ENCODE measurements at places on chromosomes 11 and 22. TPM values are rescaled to one million over a fixed set of nuclear protein-coding genes. Genes with fewer than 3 reads are reported as not detected.

TTC12 gene
- total RNA-seq, result 12.4 TPM

POU2AF1 gene
- 0.08 TPM for total RNA-seq

ANKK1 gene
- total RNA-seq, result not detected

CARD10 gene
- total RNA-seq, result 19.1 TPM

PTPN5 gene
- total RNA-seq, result 0.90 TPM

GUCY1A2 gene
- 8.4 TPM for total RNA-seq

USP35 gene
- total RNA-seq, result 4.5 TPM

LRRC74B gene
- total RNA-seq, result not detected

ANKRD13D gene
- 25.3 TPM for total RNA-seq

RRP7A gene
- total RNA-seq, result 25.0 TPM

CHRM1 gene
- total RNA-seq, result not detected

MFRP gene
- total RNA-seq, result not detected

ABTB2 gene
- 12.4 TPM for total RNA-seq

FGF4 gene
- total RNA-seq, result not detected

DNA sequence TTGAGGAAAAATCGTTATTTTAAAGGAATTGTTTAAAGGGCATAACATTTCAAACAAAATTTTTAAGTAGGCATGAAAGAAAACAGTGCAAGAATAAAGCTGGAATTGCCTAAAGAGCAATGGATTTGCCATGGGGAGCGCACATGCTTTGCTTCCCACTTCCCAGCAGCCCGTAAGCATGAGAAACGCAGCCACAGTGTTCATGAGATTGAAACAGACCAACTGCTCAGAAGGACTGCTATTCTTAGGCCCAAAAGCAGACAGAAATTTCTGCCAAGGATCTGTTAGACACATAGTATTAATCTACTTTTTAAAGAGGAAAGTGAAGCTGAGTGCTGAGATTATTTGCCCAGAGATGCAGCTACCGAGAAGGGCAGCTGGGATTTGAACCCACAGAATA is 34.2 kb upstream of the TSKU start:
- no peak for DNase-seq

- no peak for DNase-seq
These were observed 88.0 kb downstream of the ZBTB16 start for GRCh38 chr11:114147375-114148012.

DNA sequence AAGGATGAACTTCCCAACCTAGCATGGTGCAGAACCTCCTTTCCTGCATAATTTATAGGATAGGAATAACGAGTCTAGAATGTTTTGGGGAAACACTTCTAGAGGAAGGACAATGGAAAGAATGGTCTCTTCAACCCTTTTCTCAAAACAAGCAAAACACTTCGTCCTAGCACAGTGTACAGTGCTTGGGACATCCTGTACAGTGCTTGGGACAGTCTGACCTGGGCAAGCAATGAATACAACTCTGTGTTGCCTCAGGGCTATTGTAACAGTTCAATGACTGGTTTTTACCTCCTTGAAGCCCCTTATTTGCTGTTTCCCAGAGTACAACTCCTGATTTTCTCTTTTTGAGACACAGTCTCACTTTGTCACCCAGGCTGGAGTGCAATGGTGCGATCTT is 1.6 kb upstream of the ADAMTS8 start:
- no peak for DNase-seq

GRCh38 chr22:43848366-43849171 is 13.7 kb downstream of the SULT4A1 start:
- peak; percentile 69 for DNase-seq

- DNase-seq, result peak; percentile 55
These were observed 315.2 kb downstream of the BLID start for GRCh38 chr11:121800731-121801393.

- DNase-seq, result peak; percentile 21
These were observed 736.5 kb downstream of the DLG2 start for GRCh38 chr11:84890676-84891075.

- no peak for DNase-seq
These were observed 125.8 kb downstream of the DDX10 start for GRCh38 chr11:108790501-108791299.

GRCh38 chr11:97742717-97743116 is 1278.0 kb upstream of the CNTN5 start:
- DNase-seq, result no peak

DNA sequence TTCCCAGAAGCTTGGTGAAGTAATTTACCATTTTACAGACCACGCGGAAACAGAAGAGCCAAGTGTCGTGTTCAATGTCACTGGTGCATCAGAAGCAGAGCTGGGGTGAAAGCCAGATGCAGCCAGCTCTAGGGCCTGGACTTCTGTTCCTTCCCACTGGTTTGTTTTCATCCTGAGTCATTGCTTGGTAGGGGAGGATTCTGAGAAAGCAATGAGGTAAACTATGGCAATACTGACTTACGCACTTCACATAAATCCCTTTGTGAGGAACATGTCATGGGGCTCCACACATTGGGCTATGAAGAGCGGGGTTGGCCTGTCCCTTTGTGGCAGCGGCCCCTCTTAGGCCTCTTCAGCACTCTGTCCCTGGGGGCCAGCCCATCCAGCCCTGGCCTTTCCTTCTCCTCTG is 52.4 kb upstream of the RBFOX2 start:
- peak; percentile 53 for DNase-seq

- DNase-seq, result no peak
These were observed 194.7 kb downstream of the OR4A47 start for GRCh38 chr11:48683226-48683720.

GRCh38 chr11:132131961-132132360 is 761.5 kb downstream of the NTM start:
- no peak for DNase-seq

- no peak for DNase-seq
These were observed 25.7 kb downstream of the TEF start for GRCh38 chr22:41407433-41407832.

- no peak for DNase-seq
These were observed 26.1 kb downstream of the IRAG1 start for GRCh38 chr11:10667521-10667885.

DNA sequence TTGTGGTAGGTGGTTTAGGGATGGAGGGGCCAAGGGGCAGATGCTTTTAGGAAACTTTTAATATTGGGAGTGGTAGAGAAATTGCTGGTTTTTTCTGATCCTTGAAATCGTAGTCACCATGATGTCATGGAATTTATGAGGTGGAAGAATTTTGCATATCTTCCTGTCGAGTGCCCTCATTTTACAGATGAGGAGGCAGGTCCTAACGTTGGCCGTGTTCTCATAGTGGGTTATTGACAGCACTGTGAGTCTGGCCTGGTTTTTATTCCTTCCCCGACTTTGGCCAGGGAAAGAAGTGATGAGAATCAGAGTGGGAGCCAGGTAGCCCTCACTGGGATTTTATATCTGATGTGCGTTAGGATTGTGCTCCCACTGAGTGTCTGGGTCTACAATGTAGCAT is 8.8 kb upstream of the PACS1 start:
- no peak for DNase-seq

DNA sequence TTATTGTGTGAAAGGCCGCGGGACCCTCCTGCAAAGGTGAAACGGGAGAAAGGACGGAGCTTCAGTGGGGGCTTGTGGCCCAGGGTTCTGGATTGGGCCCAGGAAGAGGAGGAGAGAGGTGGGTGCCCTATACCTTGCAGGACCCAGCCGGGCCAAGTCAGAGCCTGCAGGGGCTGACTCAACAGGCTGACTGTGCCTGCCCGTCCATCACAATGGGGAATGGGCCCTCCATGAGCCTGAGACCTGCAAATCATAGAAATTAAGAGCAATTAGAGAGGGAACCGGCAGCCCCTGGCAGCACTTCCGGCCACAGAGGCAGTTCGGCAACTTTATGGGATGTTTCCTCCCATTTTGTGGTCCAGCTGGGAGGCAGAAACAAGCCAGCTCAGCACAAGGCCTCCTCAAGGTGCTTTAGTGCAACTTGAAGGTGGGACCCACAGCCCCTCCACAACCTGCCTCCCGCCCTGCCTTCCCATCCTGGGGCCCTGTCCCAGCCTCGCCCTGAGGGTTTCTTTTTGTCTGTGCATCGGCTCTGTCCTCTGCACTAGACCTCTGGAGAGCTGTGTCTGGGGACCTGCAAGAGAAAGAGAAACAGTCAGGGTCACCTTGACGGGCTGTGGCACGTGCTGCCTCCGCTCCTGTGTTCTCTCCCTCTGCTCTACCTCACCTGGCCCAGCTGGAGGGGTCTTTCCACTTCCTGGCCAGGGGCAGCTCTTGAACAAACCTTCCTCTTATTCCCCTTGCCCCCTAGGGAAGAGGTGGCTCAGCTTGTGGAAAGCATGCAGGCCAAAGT is 19.1 kb upstream of the NECTIN1 start:
- DNase-seq, result no peak

DNA sequence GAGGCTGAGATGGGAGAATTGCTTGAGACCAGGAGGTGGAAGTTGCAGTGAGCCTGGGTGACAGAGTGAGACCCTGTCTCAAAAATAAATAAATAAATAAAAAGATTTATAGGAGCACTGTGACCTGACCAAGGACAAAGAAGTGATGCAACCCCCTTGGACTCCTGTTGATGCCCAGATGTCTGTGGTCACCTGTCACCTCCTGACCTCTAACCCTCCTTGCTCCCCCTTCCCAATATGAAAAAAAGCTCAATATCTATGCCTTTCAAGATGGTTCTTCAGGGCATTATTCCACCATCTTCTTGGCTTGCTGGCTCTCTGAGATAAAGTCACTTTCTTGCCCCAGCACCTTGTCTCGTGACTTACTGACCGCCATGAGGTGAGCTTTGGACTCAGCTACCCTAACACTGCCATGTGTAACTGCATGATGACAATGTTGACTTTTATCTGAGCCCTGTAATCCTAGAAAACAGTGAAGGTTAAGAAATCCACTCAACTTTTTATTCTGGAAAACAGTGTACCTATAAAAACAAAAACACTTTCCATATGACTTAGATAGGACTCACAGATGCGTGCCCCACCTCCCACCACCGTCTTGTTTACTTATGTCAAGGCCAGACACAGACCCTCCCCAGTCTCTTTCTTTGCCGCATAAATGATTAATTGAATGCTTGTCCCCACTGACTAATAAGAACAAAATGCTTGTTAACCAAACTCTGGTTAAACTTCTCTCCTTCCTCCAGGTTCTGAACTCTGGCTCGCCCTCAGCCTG is 360.5 kb downstream of the BUD13 start:
- DNase-seq, result peak; percentile 64

GRCh38 chr11:47732271-47732670 is 17.1 kb upstream of the AGBL2 start:
- no peak for DNase-seq

GRCh38 chr11:680970-681369 is 14.1 kb downstream of the DEAF1 start:
- DNase-seq, result no peak

GRCh38 chr11:84091212-84091986 is 805.2 kb upstream of the CCDC90B start:
- DNase-seq, result no peak

- DNase-seq, result no peak
These were observed 50.0 kb downstream of the FAM168A start for GRCh38 chr11:73547706-73548595.

GRCh38 chr11:66219846-66220565 is 48.4 kb upstream of the RAB1B start:
- no peak for DNase-seq

DNA sequence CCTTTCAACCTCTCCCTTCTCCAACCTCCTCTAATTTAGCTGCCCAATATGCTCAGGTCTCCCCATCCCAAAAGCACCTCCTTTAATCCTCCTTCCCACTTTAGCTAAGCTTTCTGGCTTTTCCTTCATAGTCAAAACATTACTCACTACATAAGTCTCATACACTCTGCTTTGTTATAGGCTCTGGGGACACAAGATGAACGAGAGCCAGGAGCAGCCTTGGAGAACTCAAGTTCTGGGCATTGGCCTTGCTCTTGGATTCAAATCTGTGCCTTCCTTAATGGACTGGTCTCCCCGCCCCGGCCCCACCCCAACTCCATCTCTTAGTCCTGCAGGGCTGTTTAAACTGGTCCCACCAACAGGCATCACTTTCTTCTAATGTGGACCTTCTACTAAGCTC is 11.4 kb upstream of the HPX start:
- no peak for DNase-seq

DNA sequence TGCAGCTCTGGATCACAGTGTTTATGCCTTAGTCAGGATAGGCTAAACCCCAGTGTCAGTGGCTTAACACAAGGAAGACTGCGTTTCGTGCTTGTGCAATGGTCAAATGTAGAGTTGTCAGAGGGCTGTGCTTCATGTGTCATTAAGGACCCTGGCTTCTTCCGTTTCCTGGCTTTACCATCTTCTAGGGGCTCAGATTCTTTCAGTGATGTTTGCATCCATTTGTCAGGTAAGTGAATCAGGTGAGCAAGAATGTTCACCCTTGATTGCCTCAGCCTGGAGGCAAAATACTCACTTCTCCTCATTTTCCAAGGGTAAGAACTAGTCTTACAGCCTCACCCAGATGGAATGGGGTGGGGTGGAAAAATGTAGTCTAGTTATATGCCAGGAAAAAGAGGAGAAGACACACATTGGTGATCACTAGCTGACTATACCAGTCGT is 20.5 kb upstream of the AMOTL1 start:
- no peak for DNase-seq

- DNase-seq, result no peak
These were observed 822 bp downstream of the MARK2 start for GRCh38 chr11:63839508-63840355.

DNA sequence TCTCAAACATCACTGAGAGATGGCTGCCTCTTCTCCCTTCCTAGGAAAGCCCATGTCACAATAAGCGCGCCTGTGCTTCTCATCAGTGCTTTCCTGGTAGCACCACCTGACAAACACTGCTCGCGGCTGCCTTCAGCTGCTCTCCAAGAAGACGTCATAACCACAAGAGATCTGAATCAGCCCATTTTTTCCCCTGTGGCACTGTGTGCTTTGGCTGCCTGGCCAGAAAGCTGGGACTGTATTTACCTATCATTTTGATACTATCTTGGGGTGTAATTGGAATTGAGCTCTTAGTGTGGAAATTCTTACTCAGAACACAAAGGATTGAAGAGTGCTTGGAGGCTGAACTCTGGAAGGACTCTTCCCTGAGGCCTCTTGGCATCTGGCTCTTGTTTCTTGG is 50.3 kb upstream of the EHF start:
- no peak for DNase-seq

- no peak for DNase-seq
These were observed 44.0 kb downstream of the GRAMD1B start for GRCh38 chr11:123473941-123474677.

DNA sequence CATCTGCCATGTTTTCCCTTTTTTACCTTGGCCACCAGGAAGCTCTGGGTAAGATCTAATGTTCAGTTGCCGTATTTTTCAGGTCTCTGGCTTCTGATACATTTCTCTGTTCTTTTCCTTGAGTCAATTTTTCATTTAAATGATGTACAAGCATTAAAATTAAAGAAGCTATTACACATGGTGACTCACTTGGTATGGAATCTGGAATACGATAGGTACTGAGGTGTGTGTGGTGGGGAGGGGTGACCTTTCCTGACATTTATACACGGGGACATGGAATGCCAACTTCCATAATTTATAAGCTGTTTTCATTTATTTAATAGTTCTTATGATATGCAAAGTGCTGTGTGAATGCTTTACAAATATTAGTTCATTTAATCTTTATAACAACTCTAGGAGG is 47.8 kb upstream of the ALX4 start:
- no peak for DNase-seq
